Fibroblast of mammary gland (primary cell): ENCODE measurements at places on chromosomes 5 and 9.

GRCh38 chr9:128166169-128166568 lies 6.1 kb downstream of the BBLN start:
- DNase-seq: no peak

DNA sequence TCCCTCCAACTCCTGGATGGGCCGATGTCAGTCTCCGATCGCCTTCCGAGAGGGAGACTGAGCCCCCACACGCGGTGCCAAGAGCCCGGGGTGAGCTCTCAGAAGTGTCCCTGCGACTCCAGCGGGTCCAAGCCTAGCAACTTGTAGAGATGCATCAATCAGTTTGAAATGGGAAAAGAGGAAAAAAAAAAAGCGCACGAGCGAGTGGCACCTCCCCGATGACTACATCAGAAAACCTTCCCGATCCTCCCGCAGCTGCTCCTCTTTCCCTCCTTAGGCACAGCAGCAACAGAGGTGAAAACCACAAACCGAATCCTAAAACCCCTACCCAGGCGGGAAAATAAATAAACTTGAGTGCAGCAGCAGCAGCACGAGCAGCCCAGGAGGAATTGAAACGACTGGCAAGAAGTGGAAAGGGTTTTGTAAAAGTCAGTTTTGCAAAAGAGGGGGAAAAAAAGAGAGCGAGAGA lies 1.0 kb upstream of the EFNA5 start:
- DNase-seq: peak; percentile 61

- DNase-seq: peak; percentile 59
Measured at GRCh38 chr5:178234750-178235587, 2.4 kb upstream of the PHYKPL start.

GRCh38 chr9:119726035-119726434 lies 356.8 kb upstream of the BRINP1 start:
- no peak for DNase-seq
